Omental fat pad (tissue), 4 donors: ENCODE measurements at places on chromosomes 4 and X.

GRCh38 chrX:155215443-155216178 is 649 bp upstream of the VBP1 start:
- DNase-seq: no peak

GRCh38 chr4:968621-969394 is 4.6 kb downstream of the DGKQ start:
- no peak for DNase-seq

GRCh38 chrX:16023790-16024734 is 99.3 kb upstream of the GRPR start:
- no peak for DNase-seq

DNA sequence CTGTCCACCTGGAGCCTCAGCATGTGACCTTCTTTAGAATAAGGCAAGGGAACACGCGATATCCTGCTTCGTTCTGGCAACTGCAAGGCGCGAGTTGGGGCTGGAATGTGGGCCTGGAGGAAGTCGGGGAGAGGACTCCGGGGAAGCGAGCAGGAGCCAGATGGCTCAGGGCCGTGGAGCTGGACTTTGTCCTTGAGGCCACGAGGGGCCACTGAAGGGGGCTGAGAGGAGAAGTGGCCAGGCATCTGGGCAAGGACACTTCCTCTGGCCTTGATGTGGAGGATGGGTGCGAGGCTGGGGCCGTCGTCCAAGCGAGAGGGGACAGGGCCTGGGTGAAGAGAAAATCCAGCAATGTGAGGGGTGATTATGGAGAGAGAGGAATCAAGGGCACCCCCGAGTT is 12.2 kb upstream of the DUSP9 start:
- DNase-seq: no peak

- DNase-seq: no peak
These were observed 78.4 kb downstream of the CCNG2 start for GRCh38 chr4:77235289-77235854.

GRCh38 chr4:129583868-129584267 is 487.9 kb downstream of the C4orf33 start:
- DNase-seq: no peak

DNA sequence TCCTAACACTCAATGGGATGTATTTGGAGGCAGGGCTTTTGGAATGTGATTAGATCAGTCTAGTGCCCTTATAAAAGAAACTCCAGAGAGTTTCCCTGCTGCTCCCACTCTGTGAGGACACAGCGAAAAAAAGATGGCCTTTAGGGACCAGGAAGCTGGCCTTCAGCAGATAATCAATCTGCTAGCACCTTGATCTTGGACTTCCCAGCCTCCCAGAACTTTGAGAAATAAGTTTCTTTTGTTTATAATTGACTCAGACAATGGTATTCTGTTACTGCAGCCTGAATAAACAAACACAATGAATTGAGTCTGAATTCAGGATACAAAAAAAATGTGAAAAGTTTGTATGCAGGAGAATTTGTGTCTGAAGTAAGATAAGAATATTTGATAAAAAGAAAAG is 842.1 kb downstream of the FSTL5 start:
- no peak for DNase-seq

GRCh38 chr4:38306482-38307071 is 346.4 kb downstream of the PTTG2 start:
- DNase-seq: no peak

DNA sequence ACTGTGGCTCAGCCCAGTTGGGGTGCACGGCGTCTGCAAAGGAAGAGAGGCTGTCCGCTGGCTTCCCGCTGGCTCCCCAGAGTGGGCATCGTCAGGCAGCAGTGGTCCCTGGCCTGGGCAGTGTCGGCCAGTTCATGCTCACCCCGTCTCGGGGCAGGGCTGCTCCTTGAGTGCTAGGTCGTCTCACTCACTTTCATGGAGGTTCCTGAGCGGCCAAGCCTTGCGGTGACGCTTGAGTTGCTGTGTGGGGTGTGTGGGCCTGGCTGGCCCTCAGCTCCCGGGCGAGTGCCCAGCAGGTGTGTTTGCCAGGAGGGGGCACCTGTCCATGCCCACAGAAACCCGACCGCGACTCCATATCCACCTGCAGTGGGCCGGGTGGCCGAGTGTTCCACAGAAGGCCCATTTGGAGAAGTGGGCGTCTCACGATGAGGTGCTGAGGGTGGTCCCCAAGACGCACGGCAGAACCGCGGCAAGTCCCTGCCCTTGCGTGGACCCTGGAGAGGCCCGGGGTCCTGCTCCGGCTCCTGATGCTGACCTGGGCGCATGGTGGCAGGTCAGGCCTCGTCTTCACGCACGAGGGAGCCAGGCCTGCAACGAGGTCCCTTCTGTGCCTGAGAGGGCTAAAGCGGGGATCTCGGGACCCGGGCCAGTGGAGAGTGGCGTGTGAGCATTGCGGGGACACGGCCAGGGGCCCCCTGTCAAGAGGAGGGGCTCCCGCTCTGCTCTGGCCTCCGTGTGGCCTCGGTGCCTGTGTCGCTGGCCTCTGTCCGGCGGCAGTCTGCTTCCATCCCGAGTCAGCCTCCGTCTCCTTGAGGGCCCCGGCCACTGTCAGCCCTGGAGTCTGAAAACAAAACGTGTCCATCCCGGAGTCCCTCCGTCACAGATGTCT is 18.5 kb upstream of the UVSSA start:
- DNase-seq: no peak

DNA sequence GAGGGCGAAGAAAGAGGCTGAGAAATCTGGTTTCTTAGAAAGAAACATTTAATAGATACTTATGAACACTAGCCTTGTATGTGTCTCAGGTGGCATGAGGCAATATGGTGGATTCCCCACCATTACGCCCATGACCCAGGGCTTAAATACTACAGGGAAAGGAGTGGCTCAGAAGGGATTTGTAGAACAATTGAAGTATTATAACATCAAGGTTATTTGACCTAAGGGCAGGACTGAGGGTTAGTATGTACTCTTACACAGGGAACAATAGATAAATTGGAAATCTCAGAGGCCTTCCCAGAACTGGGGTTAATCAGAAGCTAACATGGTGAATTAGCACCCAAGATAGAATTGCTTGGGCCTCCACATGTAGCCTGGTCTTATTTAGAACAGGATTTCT is 11.0 kb upstream of the USP46 start:
- DNase-seq: no peak

- no peak for DNase-seq
These were observed 649.6 kb upstream of the DIPK2B start for GRCh38 chrX:45850197-45850774.

DNA sequence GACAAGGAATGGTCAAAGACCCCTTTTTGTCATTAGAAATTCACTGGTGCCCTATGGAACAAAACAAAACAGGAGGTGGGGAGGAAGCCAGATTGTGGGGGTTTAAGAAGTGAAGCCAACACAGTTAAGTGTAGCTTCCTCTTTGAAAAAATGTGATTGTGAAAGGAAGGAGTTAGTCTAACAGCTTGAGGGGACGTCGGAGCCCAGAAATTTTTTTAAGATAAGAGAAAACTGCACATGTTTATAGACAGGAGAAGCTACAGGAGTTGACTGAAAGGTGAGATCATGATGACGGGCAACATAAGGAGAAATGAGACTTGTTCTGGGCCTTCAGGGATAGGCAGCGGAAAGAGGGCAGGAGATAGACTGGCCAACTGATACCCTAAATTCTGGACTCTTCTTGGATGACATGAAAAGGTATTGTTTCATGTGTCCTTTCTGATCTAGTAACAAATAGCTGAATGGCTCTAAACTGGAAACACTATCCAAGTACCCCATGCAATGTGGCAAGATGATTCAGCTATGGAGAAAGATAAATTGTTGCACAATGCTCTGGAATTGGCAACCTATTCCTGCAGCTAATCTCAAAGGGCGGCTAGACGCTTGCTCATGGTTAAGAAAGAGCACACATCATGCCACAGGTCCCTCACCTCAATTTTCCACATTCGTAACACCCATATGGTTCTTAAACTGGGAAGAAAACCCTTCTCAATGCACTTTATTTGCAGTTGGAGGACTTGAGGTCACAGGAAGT is 3.7 kb upstream of the HDAC8 start:
- DNase-seq: no peak

GRCh38 chr4:48481581-48481980 is 1.6 kb upstream of the SLC10A4 start:
- DNase-seq: no peak
